ENCODE measurements at places on chromosomes 2 and 18. TPM values are rescaled to one million over a fixed set of nuclear protein-coding genes. Genes with fewer than 3 reads are reported as not detected.

ABCG5 gene
- polyA plus RNA-seq, result 0.03 TPM

NAT8 gene
- not detected for polyA plus RNA-seq

DSC2 gene
- polyA plus RNA-seq, result 1.3 TPM

L3MBTL4 gene
- polyA plus RNA-seq, result 1.8 TPM

ANKRD30B gene
- 0.06 TPM for polyA plus RNA-seq

WNT6 gene
- polyA plus RNA-seq, result 1.1 TPM

TMEM178A gene
- polyA plus RNA-seq, result 0.62 TPM

EN1 gene
- 0.43 TPM for polyA plus RNA-seq

LYPD6 gene
- 1.2 TPM for polyA plus RNA-seq

VIT gene
- polyA plus RNA-seq, result 23.6 TPM
